ENCODE measurements at places on chromosomes 11 and 22.

- DNase-seq, result no peak
Measured at GRCh38 chr11:126375726-126376125, 20.2 kb downstream of the ST3GAL4 start.

GRCh38 chr11:70005107-70005818 lies 72.9 kb upstream of the ANO1 start:
- no peak for DNase-seq

DNA sequence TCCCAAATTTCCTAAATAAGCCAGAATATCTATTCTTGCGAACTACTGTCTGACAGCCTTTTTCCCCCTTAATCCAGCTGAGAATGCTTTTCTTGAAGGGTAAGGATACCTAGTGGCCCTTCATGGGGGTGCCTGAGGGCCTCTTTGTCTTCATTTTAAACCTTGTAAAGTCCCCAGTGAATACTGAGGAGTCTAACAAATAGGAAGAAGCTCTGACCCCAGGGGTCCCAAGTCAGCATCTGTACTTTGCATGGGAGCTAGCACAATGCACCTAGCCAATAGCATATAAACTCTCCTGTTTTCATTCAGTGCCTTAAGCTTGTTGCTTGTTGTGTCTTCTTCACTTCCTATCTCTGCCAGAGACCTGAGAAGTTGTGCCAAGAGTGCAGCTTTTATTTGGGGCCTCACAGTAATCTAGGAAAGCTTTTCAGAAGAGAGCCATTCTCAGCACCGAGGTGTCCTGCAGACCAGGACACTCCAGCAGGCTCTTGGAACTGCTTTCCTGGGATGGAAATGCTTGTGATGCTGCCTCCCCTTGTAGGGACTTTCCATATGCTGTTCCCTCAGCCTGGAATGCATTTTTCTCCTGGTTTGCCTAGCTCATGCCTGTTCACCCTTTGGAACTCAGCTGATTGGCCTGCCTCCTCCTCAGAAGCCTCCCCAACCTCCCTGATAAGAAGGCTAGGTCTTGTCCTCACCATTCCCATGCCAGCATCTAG lies 37.2 kb downstream of the BMAL1 start:
- no peak for DNase-seq

DNA sequence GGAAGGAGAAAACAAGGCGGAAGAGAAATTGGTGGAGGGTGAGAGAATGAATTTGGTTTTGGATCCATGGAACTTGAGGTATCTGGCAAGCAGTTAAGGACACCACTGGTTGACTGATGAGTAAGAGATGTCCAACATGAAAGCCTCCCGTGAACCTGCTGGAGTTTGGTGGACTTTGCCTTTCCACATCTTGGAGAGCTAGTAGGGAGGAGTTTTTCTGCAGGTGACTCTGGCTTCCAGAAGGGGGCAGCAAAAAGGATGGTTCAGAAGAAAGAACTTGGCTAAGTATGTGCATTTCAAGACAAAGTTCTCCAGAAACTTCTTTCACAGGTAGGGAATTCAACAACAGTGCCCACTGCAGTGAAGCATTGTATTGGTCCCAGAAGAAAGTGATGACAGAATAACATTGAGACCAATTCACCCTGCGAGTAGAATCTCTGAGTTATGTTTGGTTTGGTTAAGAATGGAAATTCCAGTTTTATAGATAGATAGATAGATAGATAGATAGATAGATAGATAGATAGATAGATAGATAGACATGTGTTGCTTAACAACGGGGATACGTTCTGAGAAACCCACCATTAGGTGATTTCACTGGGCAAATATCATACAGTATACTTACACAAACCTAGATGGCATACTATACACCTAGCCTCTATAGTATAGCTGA lies 28.5 kb downstream of the DCDC1 start:
- no peak for DNase-seq

GRCh38 chr11:118092907-118093571 lies 6.3 kb upstream of the SMIM35 start:
- no peak for DNase-seq

DNA sequence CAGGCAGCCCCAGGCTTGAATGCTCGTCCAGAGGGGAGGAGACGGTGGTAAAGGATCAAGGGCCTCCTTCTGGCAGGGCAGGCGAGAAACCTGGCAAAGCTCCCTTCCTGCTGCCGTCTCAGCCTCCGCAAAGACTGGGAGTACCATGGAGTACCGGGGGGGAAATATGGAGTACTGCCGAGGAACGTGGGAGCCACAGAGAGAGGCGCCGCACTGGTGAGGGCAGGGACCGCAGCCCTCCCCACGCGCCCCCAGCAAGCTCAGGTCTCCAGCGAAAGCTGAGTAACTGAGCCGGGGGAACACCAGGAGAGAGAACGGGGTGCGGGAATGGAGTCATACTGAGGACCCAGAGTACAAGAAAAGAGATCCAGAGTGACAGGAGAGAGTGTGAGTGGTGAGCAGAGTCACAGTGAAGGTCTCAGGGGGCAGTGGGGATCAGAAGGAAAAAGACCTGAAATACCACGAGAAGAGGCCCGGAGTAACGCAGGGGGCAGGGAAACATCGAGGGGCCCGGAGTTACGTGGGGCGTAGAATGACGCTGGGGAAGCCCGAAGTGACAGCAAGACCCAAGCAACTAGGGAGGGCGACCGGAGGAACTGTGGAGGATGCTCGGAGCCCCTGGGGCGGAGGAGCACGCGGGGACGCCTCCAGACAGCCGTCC lies 740 bp downstream of the EML3 start:
- no peak for DNase-seq

DNA sequence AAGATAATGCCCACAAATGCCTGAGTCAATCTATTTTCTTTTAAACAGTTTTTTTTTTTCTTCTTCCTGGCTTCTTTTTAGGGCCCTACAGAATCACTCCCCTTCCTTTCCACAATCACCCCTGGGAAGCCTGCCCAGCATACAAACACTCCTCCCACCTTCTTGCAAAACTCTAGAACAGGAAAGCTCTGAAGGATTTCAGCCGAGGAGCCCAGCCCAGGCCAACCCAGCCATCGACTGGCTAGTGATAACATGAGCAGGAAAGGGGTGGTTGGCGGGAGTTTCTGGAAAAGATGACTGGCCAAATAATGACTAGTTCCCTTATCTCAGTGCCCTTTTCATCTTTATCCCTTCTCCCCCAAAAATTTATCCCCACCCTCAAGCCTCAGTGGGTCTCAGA lies 68.2 kb downstream of the USP35 start:
- DNase-seq, result no peak

- DNase-seq, result no peak
Measured at GRCh38 chr22:28239941-28240340, 320.9 kb upstream of the PITPNB start.

DNA sequence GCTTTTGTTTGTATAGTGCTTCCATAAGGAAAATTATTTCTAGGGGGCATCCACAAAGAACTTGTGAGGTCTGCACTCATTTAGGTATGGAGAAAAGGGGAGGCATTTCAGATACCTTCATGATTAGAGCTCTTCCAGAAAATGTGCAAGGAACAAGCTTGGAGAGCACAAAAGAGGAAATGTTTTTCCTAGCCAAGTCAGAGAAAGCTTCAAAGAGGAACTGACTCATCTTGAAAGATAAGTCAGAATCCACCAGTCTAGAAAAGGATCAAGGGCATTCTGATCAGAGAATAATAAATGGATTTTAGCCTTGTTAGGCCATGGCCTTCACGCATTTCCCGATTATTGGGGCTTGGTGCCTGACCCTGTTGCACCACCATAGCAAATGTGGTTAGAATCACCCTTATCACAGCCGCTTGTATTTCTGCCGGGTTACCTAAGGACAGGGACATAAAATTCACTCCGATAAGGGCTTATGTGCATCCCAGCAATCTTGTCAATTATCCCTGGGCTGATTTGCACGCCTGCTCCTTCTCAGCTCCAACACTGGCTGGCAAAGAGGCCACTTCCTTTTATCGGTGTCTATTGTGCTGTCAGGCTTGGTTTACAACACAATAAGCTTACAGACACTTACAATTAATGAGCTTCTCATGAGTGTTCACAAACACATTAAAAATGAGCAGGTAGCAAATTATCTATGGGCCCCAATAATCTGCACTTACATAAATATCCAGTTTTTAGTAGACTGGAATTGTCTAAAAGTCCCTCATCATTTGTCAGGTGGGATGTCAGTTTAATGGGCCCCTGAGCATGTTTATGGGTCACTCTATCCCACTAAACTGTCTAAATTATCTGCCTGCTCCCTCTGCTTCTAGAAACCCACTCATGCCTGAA lies 613.5 kb downstream of the SOX6 start:
- DNase-seq, result no peak

GRCh38 chr11:64447831-64448598 lies 89.1 kb downstream of the RPS6KA4 start:
- peak; percentile 20 for DNase-seq

Data from cerebellar nuclear complex (tissue), 1 donor.